ENCODE measurements at places on chromosomes 6 and 20.

DNA sequence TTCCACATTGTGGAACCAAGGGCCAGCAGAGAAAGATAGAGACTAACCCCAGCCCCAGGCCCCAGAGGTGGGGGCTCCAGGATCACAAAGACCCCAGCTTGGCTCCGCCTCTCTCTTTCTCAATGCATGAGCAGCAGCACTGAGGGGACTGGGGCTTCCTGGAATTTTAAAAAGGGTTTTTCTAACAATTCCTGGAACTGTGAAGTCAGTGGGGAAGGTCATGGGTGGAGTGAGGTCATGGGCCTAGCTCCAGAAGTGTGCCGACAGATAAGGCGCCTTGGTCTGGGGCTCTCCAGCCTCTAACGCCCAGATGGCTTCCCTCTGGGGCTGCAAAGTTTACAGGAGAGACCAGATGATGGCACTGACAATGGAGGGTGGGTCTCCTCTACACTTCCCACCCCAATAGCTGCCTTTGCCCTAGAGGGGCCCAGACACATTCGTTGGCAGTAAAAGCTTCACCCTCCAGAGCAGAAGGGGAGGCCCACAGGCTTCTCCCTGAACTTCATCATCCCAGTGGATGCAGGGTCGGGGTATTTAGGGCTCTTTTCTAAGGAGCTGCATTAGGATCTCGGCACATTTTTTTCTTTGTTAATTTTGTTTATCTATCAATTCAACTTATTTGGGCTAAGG is 46.9 kb upstream of the CD93 start:
- no peak for DNase-seq

GRCh38 chr6:158765499-158766068 is 53.6 kb downstream of the EZR start:
- DNase-seq = no peak

DNA sequence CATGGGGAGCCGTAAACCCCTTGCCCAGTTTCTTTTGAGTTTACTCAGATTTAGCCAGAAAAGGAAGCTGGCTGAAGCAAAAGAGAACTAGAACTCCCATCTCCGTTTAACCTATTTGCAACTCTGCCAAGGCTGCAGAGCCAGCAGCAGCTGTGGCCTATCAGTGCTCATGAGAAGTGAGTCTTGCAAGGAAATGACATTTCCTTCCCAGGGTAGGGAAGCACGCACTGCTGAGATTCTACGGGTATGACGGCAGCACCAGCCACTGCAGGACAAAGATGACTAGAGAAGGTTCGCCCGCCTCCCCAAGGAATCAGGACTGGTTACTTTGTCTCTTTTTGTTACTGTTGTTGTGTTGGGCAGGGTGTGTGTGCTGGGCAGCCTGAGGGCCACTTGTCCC is 47.6 kb downstream of the PPP1R3G start:
- DNase-seq = peak; percentile 35

GRCh38 chr20:51400051-51400926 is 142.2 kb downstream of the NFATC2 start:
- no peak for DNase-seq

- peak; percentile 62 for DNase-seq
These were observed 146.3 kb upstream of the RNF24 start for GRCh38 chr20:4161401-4162251.

DNA sequence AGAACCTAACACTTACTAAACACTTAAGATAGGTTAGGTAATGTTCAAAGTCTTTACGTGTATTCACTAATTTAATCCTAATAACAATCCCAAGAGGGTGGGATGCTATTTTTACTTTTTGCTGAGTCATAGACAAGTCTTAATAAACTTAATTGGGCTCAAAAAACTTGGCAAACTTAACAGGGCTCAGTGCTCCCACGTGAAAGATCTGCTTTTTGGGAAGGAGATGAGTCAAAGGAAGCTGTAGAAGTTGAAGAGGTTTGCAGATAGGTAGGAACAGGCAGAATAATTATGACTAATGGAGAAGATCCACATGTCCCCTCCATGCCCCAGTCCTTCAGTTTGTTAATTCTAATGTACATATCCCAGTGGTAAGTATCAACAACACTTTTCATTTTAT is 44.5 kb upstream of the STMND1 start:
- DNase-seq = peak; percentile 15

DNA sequence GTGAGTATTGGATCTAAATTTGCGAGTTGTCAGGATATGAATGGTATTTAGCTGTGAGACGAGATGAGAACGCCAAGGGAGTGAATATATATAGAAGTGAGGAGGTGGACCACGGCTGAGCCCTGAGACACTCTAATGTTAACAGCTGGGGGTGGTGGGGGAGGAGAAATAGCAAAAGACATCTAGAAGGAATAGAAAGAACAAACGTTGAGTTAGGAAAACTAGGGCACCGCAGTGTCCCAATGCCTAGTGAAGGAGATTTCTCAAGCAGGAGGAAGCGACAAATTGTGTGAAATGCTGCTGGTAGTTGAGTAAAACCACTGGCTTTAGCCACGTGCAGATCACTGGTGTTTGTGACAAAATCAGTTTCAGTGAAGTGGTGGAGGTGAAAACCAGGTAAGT is 56.9 kb downstream of the CD164 start:
- no peak for DNase-seq

DNA sequence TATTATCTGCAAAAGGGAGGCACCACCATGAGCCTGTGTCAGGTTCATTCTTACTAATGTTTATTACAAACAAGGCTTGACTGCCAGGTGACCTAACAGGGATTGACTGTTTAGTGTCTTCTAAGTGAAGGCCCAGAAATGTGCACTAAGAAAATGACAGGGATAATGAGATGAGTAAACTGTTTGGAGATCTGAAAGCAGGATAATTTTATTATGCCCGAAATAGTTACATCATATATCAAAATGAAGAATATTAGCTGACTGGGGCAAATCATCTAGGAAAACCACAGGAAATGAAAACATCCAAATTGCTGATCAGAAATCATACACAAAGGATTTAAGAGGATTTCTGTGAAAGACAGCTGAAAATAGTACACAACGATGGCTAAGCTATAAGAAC is 516.7 kb downstream of the HDGFL1 start:
- no peak for DNase-seq

GRCh38 chr20:44750081-44750805 is 4.6 kb downstream of the KCNK15 start:
- DNase-seq = no peak

DNA sequence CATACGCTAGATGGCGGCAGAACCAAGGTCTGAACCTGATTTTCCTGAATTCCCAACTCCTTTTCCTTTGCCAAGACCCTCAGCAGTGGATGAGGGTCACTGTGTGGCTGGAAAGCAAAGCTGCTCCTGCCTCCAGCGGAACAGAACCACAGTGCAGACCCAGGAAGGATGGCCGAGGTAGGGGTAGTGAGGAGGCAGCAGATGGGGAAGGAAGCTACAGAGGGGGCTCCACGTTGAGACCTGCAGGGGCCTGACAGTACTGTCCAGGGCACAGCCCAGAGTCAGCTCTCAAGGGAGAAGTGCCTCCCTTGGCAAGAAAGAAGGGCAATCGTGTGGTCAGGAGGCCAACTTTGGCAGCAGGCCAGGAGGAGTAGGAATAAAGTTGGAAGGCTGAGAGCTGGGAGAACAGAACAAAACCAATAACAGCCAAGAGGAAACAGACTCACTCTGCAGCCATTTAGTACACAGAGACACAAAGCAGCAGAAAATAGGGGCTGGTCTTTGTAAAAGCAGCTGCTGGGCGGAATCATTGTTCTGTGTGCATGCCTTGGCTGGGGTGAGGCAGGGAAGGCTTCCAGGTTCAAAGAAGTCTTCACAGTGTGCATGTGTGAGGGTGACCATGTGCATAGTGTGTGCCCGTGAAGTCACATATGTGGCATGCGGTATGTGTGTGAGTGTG is 3.1 kb downstream of the GABRR2 start:
- peak; percentile 59 for DNase-seq

DNA sequence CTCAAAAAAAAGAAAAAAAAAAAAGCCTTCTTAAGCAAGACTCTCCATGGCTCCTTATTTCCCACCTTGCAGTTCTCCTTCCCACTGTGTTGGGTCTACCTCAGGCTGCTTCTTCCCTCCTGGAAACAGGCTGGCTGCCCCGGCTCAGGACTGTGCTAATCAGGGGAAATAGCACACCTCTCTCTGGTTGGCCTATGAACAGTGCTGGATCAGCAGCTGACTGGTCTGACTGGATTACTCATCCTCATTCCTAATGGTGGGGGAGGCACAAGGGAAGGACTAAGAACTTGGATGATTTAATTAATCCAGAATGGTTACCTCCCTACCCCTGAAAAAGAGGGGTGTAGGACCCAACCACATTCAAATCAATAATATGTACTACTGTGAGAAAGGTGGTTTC is 3.9 kb upstream of the SRSF3 start:
- peak; percentile 81 for DNase-seq
